ENCODE measurements at places on chromosomes 5 and 9.
A peak's percentile ranks its signal among the peaks of the same experiment; 100 is the strongest.

DNA sequence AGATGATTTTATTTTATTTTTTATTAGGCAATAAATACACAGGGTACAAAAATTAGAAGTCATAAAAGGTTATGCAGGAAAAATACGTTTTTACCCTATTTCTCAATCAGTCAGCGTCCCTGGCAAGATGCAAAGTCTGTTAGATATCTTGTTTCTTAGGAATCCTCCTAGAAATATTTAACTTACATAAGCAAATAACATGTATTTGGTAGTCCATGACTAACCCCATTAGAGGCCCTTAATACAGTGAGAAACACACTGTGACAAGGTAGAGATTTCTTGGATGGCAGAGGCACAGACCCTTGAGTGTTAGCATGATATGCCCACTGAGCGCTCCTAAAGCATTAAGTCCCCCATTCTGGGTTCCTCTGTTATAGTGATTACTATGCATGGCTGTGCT is 121.2 kb upstream of the ADAMTSL1 start:
- no peak for DNase-seq

DNA sequence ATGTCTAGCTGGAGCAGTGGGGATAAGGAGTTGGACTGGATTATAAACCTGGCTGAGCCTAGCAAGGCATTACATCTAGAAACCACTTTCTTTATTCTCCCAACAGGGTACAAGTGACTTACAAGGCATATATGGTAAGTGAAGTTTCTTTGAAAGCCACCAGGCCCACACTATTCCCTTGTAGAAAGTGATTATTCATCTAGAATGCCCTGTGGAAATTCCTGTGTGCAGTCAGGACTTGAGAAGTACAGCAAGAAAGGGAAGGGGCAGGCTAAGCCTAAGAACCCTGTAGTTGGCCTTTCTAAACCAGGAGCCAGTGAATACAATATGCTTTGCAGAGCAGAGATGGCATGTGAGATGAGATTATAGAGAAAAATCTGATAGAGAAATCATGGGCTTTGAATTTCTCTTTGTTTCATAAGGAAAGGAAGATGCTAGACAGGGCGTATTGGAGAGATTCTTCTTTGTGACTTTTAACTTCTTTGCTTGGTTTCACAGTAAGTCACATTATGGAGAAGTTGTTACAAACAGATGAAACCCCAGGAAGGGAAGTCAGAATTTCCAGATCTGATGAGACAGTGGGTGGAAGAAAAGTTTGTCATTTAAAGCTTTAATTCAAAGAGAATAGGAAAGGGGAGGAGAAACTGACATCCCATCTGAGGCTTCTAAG is 321.7 kb downstream of the NDUFS4 start:
- DNase-seq = no peak

DNA sequence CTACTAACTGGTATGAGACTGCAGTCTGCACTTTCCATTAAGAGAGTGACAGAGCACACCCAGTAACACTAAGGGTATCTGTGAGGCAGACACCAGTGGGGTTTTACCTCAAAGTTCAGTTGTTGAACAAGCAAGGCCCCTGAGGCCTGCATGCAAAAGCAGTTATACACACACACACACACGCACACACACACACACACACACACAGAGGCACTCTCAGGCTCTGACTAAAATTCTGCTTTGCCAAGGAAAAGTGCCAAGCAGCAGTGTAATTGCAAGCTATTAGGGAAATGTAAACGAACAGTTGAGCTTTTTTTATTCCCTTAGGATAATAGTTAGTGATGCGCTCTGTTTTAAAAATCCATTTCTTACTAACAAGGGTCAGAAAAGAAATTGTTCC is 377.1 kb downstream of the SPOCK1 start:
- DNase-seq = no peak

- DNase-seq = no peak
Observed at GRCh38 chr5:3309538-3309937, 286.1 kb upstream of the IRX1 start.

GRCh38 chr5:107646418-107646817 is 24.3 kb downstream of the EFNA5 start:
- DNase-seq = no peak

- no peak for DNase-seq
Observed at GRCh38 chr5:89929173-89929572, 480.4 kb downstream of the CETN3 start.

GRCh38 chr5:68239487-68239886 is 23.9 kb downstream of the PIK3R1 start:
- peak; percentile 73 for DNase-seq

DNA sequence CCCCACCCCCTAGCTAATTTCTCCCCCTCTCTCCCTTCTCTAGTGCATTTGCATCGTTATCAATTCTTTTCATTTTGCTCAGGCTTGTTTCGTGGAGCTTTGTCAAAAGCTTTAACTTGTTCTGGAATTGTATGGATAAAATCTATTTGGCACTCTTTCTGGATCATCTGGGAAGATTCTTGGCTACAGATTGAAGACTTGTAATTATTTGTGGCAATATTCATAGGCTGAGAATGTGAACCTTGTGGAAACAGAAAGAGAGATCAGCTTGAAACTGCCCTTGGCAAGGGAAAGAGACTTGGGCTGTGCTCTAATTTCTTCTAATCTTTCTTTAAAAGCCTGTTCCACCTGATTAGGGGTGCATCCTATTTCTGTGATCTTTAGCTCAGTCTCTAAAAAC is 340.6 kb upstream of the DAB2 start:
- no peak for DNase-seq

DNA sequence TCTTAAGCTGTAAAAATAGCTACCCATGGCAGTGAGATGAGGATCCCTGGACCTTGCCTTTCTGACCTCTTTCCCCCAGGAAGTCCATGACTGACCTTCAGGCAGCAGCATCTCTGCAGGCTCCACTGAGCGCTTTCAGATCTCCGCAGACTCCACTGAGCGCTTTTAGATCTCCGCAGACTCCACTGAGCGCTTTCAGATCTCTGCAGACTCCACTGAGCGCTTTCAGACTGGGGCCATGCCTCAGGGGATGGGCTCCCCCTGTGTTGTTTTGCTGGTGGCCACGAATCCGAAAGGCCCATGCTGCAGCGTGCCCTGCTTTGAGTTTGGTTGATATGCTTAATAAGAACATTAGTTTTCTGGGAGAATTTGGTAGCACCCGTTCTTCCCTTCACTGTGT is 254.2 kb downstream of the FANCC start:
- no peak for DNase-seq

DNA sequence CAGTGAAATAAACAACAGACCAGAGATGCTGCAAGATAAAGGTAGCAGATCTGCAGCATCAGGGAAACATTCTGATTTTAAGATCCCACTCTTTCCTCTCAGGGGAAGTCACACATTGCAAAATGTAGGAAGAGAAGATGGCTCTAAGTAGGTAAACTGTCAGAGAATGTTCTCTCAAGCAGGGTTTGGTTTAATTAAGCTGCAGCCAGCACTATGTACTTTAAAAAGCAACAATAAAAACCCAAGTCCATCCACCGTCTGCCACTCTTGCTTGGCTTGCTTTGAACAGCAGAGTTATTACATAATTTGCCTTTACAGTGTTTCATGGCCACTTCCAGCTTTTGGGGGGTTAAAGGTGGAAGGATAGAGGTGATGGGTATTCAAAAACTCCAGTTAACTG is 343.2 kb upstream of the DAP start:
- no peak for DNase-seq

DNA sequence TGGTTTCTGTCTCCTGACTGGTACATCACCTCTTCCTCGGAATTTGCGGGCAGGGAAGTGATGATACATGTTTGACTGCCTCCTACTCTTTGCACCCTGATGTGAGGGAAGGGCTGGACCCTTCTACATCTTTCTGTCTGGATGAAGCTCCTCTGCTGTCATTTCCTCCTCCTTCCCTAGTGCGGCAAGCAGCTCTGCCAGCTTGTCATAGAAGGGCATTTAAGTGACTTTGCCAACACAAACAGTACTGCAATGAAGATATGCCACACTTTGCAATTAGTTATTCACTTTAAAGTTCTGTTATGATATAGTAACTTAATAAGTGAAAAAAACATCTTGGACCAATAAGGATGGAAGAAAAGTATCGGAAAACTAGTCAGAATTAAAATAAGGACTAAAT is 48.5 kb upstream of the ABL1 start:
- no peak for DNase-seq

GRCh38 chr5:142663246-142663645 is 22.6 kb downstream of the FGF1 start:
- no peak for DNase-seq

Measured in ovary (tissue), 10 donors.